Myocyte (in vitro differentiated cells): ENCODE measurements at places on chromosomes 7 and 10.
A peak's percentile ranks its signal among the peaks of the same experiment; 100 is the strongest.

GRCh38 chr10:99353182-99353581, 24.0 kb downstream of the CNNM1 start:
- no peak for DNase-seq

GRCh38 chr7:138837627-138838026, 39.6 kb upstream of the ATP6V0A4 start:
- no peak for DNase-seq

GRCh38 chr10:89119651-89120050, 87.5 kb downstream of the CH25H start:
- DNase-seq = peak; percentile 30

DNA sequence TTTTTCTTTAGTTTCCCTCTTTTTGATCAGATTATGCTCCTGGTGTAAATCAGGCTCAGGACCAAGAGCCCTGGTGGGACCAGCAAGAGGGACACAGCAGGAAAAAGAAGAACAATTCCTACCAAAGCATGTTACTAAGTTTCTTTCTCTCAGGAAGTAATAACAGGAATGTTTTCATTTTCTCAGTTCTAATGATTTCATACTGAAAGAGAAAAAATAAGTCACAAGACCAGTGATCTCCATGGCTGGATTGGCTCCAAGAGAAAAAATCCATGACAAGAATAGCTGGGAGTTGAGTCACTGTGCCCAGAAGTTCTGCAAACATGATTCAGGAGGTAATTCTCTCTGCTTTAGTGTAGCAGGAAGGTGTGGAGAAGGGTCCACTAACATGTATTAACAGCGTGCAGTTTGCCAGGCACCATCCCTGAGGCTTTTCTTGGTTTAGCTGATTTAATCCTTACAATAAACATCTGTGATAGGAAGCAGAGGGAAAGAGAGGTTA, 23.8 kb upstream of the IFIT2 start:
- DNase-seq = peak; percentile 94

GRCh38 chr7:112798274-112799159, 8.3 kb upstream of the TMEM168 start:
- DNase-seq = peak; percentile 13

DNA sequence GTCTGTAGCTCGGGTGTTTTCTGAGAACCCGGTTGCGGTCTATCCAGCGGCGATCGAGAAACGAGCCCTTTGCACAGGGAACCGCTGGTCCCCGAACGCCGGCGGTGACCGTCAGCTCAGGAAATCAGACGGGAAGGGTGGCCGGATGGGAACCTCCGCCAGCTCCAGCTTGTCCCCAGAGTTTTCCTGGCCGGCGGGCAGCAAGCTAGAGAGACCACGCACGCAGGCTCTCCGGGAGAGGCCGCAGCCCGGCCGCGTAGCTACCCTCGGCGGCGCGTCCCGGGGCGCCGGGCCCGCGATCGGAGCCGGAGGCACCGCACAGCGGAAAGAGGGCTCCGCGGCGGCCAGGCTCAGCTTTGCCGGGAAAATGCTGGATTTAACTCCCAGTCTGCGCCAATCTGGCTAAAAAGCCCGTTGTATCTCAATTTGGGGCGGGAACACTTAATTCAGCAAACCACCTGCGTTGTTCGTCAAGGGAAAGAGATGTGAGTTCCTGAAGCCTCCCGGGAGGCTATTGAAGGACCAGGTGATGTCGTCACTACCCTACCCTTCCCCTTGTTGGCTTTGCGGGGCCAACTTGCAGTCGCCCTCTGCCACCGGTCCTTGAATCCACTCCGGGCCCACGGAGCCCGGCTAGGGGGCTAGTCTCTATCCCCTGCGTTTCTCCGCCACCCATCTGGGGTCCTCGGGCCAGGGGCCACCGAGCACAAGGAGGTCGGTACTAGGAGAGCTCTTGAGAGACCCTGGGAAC, 859 bp upstream of the CH25H start:
- peak; percentile 36 for DNase-seq

DNA sequence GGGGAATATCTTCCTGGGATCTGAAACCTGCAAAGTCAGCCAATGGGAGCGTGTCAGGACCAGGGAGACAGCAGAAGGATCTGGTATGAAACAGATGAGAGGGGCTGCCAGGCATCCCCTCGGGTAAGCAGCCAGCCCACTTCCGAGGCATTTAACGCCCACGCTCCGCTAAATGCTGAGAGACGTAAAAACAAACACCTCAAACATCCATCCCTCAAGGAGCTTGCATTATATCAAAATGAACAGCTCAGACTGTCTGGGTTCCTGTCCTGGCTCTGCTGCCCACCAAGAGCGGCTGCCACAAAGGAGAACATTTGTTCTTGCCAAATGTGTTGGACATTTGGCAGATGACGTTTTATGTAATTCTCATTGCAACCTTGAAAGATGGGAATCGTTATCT, 7.0 kb upstream of the SERPINE1 start:
- DNase-seq = no peak

- DNase-seq = peak; percentile 60
Measured at GRCh38 chr7:128073671-128074310, 42.6 kb upstream of the LRRC4 start.

DNA sequence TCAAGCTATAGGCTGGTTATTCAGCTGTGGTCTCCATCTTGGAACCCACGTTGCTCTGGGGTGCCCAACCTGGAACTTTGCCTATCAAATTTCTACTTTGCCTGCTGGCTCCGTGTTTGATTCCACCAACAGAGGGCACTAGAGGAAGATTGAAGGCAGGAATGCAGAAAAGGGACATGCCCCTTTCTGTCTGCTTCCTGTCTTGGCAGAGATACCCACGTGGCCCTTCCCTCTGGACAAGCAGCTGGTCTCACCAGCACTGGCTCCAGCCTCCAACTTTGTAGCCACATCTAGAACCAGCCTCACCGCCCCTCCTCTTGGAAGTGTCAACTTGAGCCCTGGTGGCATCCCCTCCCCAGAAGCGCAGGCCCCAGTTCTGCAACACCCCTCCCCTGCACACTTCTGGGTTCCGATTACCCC, 52.1 kb upstream of the ZNF438 start:
- peak; percentile 65 for DNase-seq
